ENCODE measurements at places on chromosomes 13 and 19.

GRCh38 chr19:15195371-15196334 lies 5.1 kb downstream of the NOTCH3 start:
- DNase-seq = no peak

DNA sequence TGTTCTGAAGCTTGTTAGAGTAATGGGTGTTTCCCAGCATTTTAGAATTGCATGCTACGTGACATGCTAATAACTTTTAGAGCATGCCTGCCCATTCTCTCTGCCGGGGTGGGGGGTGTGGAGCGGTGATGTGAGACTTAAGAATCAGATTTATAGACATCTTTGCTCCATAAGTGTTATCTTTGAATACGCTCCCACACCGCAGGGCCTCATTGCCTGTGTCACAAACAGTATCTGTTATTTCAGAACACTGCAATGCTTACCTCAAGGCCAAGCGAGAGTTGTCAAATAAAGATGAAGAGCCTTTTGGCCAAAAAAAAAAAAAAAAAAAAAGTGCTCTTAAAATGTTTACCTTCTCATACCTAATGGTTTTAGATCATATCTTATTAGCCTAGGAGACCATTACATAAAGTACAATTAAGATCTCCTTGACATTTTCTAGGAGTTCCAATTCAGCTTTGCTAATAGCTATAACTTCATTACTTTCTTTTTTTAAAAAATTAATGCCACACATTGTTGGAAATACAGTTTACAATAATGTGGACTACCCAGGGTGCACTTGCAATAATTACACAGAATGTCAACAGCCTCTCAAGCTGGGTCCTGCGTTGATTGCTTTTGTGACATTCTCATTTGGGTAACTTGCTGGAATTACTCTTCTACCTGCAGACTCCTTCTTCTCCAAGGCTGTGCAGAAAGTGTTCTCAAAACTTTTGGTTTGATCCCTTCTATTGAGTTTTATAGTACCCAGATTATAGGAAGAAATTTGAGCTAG lies 525.3 kb downstream of the KLF12 start:
- no peak for DNase-seq

DNA sequence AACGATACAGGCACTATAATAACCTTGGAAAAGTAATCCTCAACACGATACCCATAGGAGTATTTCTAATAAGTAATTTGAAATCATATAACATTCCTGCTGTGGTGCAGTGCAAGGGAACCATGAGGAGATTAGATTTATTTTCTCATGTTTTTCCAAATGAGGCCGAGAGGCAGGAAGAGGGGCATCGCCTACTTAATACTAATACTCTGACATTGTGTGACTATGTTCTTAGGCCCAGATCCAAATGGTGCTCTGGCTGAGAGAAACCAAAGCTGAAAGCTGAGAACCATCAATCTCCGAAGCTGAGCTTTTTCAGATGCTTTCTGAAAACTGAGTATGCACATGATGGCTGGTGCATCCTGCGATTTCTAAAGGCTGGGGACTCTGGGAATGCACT lies 248.0 kb upstream of the MAB21L1 start:
- no peak for DNase-seq

GRCh38 chr13:68727165-68727564 lies 1380.5 kb upstream of the ATXN8OS start:
- DNase-seq = no peak

- DNase-seq = no peak
These were observed 160.1 kb downstream of the KDM4B start for GRCh38 chr19:5128936-5129389.

GRCh38 chr19:6663236-6664201 lies 6.4 kb downstream of the TNFSF14 start:
- DNase-seq = no peak

DNA sequence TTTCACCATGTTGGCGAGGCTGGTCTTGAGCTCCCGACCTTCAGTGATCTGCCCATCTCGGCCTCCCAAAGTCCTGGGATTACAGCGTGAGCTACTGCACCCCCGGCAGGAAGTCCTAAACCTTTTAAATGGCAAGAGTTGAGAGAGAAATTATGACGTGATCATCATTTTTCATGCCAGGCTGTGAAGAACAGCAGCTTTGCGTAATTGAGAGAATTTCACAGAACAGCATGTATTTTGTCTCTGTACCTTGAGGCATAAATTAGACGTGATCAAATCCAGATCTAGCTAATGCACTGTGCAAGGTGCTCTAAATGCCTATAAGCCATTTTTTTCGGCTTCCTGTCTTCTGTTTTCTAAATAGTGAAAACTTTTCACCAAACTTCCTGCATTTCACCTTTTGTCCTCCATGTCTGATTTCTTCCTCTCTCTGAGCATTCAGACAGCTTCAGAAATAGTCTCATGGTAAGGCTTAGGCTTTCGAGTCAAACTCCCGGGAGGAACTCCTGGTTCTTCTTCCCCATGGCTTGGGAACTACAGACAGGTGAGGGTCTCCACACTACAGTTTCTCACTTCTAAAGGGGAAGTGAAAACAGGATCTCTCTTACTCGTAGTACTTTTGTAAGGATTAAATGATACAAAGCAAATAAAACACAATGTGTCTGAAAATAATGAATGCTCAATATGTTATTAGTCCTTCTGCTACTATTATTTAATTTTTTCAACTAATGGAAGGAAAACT lies 51.0 kb downstream of the WDFY2 start:
- DNase-seq = no peak

DNA sequence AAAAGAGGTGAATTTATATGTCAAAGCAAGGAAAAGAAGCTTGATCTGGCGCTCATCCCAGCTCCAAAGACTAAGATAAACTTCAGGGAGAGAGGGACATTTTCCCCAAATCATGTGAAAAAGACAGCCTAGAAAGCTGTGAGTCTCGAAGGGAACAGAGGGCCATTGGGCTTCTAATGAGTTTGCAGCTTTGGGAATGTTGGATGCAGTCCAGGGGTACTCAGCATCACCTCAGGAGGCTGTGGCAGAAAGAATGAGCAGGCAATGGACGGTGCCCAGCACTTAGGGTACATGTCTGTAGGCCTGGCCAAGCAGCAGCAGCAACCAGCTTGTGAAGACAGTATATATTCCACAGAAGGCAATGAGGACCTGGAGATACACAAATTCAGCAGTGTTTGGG lies 25.7 kb upstream of the WASF3 start:
- DNase-seq = no peak

- no peak for DNase-seq
These were observed 12.2 kb downstream of the ZSCAN22 start for GRCh38 chr19:58338825-58339558.

DNA sequence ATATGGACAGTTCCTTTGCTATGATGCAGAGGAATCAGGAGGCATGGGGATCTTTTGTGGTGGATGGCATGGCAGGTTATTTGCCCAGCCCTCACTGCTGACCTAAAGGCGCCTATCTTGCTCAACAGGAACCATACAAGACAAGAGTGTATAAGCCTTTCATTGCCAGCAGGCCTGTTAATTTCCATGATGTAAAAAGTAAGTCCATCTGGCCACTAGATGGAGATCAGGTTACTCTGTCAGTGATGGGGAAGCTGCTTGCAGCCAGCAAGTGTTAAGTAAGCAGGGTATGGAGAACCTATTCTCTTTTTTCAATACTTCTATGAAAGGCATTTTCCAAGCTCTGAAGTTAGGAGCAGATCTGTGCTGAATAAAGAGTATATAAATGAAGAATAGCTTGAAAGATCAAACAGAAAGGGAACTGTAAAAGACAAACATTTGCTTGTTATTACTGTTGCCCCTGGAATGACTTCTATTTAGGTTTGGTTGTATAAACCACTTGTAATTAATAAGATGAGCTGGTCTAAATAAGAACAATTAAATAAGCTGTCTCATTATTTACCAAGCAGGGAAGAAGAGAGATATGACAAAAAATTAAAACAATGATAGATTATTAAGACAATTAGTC lies 210.9 kb downstream of the RGCC start:
- no peak for DNase-seq

GRCh38 chr13:43368003-43368402 lies 344.6 kb downstream of the DNAJC15 start:
- no peak for DNase-seq

DNA sequence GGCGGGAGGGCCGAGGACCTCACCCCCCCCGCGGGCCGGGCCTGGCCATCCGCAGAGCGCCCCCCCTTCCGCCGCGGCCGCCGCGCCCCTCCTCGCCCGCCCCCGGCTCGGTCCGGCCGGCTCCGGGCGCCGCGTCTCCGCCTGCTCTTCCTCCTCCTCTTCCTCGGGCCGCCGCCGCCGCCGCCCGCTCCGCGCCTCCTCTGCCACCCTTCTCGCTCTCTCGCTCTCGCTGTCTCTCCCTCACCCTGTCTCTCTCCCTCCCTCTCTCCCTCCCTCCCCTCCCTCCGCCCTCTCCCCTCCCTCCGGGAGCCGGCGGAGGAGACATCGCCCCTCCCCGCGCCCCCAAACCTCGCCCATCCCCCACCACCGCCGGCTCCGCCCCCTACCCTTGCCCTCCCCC lies at the start of gene SHANK1:
Gene SHANK1, minus strand, starts transcription at position 237 of the 400 bp plus-strand sequence. CDS start 2,883 bp downstream, outside the sequence.
- no peak for DNase-seq

GRCh38 chr13:83153848-83154247 lies 728.4 kb downstream of the SLITRK1 start:
- DNase-seq = no peak

DNA sequence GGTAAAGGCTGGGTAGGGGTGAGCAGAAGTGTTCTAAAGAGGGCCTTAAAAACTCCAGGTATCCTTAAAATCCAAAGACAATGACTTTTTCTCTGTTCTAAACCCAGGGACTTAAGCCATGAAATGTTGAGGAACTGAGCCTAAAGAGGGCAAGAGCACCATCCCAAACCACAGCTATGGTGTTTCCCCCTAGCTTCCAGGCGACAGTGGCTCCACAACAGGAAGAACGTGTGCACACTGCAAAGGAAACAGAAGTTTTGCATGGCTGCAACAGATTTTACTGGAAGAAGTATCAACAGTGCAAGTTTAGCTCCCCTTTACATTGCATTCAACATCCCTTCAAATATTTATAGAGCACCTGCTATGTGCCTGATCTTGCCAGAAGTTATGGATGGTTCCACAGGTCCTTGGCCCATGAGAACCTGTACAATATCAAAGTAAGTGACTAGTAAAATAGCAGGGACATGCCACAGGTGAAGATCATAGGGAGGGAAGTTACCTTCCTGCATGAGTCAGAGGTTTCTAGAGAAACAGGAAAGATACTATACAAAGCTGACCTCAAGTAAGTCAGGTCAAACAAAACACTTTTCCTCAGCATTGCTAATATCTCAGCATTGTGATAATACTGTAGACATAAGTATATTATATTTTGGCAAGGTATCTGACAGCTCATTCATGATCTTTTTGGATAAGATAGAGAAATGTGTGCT lies 8.4 kb upstream of the KCTD12 start:
- no peak for DNase-seq

- DNase-seq = no peak
These were observed 2.9 kb downstream of the DNAJC15 start for GRCh38 chr13:43026262-43026661.

DNA sequence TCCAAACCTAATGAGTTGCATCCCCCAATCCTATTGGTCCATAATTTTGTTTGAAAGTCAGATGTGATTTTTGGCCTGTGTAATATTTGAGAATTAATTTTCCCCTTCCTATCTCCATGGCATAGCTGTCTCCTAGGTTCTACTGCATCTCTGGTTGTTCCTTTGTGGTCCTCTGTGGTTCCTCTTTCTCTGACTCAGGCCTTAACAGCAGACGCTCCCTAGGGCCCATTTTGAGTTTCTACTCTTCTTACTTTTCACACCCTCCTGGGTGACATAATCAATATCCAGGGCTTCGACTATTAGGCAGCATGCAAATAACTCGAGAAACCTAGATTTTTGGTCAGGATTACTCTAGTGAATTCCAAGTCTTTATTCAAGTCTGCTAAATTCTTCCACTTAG lies 160.7 kb downstream of the RFC3 start:
- no peak for DNase-seq

GRCh38 chr19:12918253-12918652 lies 840 bp downstream of the SYCE2 start:
- no peak for DNase-seq

GRCh38 chr13:21970172-21970571 lies 299.3 kb downstream of the FGF9 start:
- DNase-seq = no peak

GRCh38 chr13:44592216-44592847 lies 16.2 kb upstream of the TSC22D1 start:
- DNase-seq = no peak

- DNase-seq = no peak
These were observed 7.8 kb downstream of the CPB2 start for GRCh38 chr13:46097015-46097414.

GRCh38 chr13:45892513-45892912 lies 41.0 kb upstream of the SIAH3 start:
- DNase-seq = no peak

- DNase-seq = no peak
These were observed at the start of gene SHD for GRCh38 chr19:4278419-4279266. Gene SHD (plus strand): TSS chr19:4279266. CDS start chr19:4280064, 798 bp downstream.

- no peak for DNase-seq
These were observed 139.7 kb downstream of the SLITRK6 start for GRCh38 chr13:85659493-85659892.

- no peak for DNase-seq
These were observed 1169.7 kb downstream of the DIAPH3 start for GRCh38 chr13:58994077-58994476.

DNA sequence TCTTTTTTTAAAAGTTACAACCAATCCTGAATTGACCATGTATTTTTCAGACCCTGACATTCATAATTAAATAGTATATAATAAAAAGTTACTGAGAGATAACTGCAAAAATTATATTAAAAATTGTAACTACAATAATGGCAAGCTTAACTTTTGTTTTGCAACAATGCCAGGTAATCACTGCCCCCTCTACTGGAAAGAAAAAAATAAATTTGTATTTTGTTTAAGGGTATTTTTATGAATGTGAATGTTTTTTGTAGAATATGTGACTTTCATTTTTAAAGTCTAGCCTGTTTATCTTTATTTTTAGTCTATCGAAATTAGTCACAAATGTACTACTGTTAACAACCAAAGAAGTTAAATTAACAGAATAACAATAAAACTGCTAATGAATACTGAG lies 21.7 kb downstream of the MRPS31 start:
- DNase-seq = no peak

GRCh38 chr19:38358071-38358470 lies 16.3 kb upstream of the PSMD8 start:
- no peak for DNase-seq

All from stimulated activated CD8-positive, alpha-beta memory T cell treated with anti-CD3 and anti-CD28 coated beads, Interleukin-4, amount 100 ng/mL, for 4 hours (primary cell).